ENCODE measurements at places on chromosomes 2 and 18.

GRCh38 chr18:57909620-57910019 is 106.5 kb upstream of the ATP8B1 start:
- DNase-seq: no peak

DNA sequence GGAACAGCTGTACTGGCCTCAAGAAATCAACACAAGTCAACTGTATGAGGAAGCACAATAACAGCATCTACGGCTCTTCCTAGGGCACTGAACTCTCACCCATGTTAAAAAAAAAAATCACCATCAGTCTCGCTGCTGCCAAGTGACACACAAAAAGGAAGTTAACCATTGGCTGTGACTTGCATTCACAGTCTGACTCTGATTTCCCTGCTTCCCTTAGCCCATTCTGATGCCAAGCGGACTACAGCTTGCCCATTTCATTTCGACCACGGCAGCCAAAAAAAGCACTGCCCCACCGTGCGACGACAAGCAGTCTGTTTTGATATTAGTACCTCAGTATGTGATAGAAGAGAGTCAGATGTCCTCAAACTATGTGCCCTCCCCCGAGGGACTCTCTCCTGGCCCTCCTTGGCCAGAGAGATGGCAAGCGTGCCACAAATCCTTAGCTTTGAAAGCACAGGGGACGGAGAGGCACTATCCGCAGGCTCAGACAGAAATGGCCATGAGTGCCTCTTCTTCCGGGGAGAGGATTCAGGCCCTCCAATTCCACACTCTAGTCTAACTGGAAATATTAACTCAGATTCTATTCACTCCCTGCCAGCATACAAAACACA is 250.0 kb downstream of the TCF4 start:
- DNase-seq: no peak

GRCh38 chr2:30267161-30267975 is 36.0 kb downstream of the LBH start:
- no peak for DNase-seq

DNA sequence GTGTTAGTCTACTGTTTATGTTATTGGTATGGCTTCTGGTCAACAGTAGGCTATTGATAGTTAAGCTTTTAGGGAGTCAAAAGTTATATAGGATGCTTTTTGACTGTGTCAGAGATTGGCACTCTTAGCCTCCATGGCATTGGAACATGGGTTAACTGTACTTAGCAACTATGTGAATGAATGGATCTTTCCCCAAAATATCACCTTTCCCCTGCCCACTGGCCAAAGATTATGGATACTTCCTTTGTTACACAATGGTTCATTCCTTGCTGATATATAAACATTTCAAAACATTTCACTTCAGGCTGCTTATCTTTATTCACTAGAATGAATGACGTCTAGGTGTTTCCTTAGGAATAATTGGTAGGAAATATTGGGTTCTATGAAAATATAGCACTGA is 62.1 kb upstream of the DOCK10 start:
- DNase-seq: no peak

GRCh38 chr2:26558271-26559043 is 80.5 kb upstream of the OTOF start:
- peak; percentile 46 for DNase-seq

- no peak for DNase-seq
Observed at GRCh38 chr2:11698009-11698922, 28.3 kb upstream of the NTSR2 start.

DNA sequence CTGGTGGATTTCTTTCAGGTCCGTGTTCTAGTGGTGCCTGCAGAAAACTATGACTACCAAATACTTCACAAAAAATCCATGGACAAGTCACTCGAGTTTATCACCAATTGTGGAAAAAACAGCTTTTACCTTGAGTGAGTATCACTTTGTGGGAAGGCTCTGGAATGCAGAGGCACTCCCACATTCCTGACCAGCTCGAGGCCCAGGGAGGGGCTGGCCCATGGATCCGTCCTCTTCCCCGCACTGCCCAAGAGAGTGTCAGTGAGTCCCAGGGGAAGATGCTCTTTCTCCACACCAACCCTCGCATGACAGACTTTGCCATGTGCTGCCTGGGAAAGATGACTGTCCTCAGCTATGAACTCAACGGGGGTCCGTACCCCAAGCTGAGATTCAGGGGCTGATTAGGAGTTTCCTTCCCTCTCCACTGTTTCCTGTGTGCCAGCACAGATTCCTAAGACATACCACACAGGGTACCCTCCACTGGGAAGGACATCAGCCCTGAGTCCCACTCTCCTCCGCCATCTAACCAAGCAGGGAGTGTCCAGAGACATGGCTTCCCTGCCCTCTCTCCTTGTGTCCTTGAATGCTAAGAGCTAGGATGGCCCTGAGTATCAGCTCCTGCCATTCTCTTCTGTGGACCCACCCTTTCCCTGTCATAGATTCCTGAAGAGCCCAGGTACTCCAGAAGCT is 155.9 kb downstream of the LAMA3 start:
- no peak for DNase-seq

GRCh38 chr2:97734061-97735051 is 21.0 kb downstream of the ZAP70 start:
- DNase-seq: no peak

DNA sequence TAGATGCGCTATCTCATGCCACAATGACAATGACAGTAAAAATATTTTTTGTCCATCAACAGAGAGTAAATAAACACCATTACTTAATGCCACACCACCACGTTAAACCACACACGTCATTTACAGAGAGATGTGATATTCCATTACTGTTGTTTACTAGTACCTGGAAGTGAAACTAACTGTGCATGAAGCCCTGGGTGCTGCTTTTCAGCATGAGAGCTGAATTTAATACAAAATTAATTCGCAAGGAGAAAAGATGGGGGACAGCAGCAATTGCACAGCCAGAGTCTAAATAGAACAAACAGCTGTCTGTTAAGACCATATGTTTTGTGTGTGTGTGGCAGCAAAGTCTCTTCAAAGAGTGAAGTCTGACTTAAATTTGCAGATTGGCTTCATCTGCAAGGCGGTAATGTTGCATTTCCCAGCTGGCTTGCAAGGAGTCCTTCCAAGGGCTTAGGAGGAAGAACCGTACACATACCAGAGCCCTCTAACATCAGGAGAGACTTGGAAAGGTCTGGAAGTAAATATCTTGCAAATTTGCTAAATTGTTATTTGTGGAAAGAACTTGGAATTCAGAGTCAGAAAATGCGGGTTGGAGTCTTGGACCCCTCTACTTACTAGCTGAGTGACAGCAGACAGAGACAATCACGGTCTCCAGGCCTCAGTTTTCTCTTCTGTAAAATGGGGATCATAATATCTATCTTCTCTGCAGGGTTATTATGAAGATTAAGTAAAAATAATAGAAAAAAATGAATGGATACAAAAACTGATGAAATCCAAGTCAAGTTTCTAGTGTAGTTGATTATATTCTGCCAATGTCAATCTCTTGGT is 127.6 kb downstream of the ALPK2 start:
- peak; percentile 68 for DNase-seq

DNA sequence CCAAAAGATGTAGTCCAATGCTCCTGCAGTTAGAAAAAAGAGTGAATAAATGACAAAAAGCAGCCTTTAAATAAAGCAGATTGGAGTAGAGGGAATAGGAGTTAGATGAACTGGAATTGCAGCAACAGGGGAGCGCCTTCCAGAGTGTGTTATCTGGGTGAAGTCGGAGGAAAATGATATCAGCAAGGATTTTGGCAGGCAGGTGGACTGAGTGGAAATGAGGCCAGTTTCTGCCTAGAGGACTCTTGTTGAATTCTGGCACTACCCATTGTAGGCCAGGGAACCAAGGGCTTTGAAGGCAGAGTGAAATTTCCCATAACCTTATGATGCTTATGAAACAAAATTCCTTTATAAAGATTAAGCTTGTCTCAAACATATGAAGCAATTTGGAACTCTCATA is 59.8 kb downstream of the AKAIN1 start:
- DNase-seq: no peak

GRCh38 chr2:94986392-94986963 is 39.0 kb upstream of the MAL start:
- no peak for DNase-seq

DNA sequence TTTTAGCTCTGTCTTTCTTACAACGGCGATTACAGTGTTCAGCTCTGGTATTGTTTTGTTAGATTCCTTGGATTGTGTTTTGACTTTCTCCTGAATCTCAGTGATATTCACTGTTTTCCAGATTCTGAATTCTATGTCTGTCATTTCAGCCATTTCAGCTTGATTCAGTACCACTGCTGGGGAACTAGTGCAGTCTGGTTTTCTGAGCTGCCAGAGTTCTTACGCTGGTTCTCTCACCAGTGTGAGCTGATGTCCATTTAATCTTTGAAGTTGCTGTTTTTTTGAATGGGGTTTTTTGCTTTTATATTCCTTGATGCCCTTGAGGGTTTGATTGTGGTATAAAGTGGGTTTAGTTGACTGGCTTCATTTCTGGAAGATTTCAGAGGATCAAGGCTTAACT is 37.4 kb upstream of the THUMPD2 start:
- no peak for DNase-seq

DNA sequence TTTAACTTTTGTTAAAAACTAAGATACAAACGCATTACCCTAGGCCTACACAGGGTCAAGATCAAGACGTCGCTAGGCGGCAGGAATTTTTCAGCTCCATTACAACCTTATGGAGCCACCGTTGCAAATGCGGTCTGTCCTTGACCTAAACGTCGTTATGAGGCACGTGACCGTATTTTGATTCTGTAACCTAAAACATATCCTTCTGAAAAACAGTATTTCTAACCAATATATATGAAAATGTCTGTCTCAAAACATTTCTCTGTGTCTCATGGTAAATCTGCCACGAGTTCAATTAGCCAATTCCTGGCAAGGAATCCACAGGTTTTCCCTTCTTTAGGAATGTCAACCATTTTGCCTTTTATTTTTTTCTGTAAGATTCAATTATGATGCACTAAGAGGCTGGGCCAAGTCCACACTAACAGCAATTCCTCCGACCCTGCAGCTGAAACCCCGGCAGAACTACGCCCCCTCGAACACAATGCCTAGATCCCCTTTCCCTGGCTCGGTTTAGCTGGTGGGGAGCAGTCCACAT is 1.7 kb downstream of the RTN4 start:
- DNase-seq: no peak

DNA sequence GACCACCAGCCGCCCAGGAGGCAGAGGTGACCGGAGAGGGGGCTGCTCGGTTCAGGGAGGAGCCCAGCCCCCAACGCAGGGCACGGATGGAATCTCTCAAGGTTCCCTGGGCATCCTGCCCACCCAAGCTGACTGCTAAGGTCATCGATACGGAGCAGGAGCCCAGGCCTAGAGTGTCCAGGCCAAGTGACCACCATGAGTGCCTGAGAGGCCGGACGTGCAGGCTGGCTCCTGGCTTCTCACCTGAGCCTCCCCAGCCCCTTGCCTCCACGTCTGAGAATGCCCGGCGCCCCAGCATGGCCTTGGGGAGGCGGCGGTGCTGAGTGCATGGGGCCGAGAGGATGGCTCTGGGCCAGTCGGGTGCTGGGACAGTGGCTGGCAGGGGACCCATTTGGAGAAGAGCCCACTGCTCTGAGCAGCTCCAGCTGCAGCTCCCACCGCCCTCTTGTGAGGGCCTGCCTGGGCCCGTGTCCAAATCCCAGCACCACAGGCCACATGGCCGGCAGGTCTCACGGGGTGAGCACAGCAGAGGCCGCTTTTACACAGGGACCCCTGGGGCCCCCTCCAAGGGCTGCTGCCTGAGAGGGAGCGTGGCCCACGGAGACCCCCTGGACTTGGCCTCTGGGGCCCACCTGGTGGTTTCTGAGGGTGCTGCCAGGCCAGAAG is 102.8 kb upstream of the CTDP1 start:
- peak; percentile 77 for DNase-seq

GRCh38 chr2:190627448-190628412 is 21.2 kb upstream of the NAB1 start:
- DNase-seq: peak; percentile 74

DNA sequence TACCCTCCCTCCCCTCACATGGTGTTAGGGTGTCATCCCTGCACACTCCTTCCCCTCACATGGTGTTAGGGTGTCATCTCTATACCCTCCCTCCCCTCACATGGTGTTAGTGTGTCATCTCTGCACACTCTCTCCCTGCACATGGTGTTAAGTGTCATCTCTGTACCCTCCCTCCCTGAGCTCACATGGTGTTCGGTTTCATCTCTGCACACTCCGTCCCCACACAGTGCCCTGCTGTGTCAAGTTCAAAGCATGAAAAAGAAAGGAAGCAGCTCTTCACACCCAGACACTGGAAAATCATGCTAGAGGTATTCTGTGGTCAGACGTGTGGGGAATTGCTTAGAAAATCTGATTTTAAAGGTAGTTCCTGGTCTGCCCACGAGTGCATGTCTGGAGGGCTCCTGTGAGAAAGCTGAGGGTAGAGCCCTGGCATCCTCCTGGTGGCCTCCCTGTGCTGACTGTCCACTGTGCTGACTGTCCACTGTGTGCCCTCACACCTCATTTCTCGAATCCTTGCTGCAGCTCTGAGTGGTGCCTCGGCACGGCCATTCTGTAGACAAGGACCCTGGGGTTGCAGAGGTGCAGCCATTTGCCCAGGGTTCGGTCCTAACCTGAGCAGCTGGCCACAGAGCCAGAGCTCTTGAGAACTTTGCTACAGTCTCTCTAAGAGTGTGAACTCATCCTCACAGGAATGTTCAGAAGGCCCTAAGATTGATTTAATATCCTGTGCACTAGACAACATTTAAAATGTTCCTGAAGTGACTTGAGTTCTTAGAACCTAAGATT is 69.1 kb upstream of the NFATC1 start:
- DNase-seq: no peak

- no peak for DNase-seq
Observed at GRCh38 chr18:79684283-79684631, 4.7 kb downstream of the CTDP1 start.

DNA sequence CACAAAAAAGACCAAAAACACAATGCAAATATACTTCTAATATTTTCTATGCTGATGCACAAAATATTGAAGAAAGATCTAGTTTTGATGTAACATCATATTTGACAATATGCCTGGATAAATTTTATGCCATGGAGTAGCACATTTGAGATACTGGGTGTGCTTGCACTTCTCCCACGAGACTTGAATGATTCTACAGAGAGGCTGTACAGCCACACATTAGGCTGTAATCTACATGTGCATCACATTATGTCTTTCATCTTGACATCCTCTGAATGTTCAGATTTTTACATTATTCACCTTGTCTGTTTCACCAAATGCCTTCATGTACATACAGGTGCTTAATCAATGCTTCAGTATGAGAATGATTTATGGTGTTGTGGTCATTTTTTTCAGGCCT is 756.4 kb upstream of the CDH7 start:
- no peak for DNase-seq

DNA sequence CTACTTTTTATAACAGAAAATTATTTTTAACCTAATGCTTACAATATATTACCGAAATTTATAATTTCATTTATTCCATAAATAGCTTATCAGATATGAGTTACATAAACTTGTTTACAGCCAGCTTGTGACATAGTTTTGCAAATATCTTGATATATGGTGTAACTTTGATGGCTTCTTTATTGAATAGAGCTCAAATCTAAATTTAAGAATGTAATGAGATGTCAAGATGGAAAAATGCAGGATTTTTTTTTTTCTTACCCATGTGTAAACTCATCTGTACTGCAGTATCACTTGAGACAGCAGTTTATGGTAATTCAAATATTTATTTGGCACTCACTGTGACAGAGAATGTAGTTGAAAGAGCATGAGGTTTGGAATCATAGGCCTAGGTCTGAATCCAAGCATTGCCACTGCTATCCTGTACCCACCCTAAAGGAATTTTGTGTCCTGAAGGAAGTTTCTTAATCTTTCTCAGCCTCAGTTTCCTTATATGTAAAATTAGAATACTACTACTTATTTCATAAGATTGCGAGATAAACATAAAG is 3.8 kb downstream of the CREB1 start:
- DNase-seq: no peak
